ENCODE measurements at places on chromosomes 1 and 21.

GRCh38 chr1:47765236-47765635 lies 231.9 kb downstream of the TRABD2B start:
- DNase-seq, result no peak

DNA sequence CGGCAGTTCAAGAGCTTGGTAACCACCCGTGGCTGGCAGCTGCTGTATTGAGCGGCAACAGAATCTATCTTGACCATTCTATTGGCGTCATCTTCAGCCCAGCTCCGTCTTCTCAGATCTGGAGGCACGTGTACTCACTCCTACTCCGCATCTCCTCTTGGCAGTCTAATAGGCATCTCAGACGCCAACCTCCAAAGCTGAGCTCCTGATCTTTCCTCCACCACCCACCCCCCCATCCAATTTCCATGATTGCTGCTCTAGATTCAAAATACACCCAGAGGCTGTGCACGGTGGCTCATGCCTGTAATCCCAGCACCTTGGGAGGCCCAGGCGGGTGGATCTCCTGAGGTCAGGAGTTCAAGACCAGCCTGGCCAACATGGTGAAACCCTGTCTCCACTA lies 84.6 kb upstream of the CASZ1 start:
- no peak for DNase-seq

- no peak for DNase-seq
These were observed 44.6 kb downstream of the ATP1A1 start for GRCh38 chr1:116417678-116418077.

- DNase-seq, result no peak
These were observed 13.6 kb downstream of the GABRD start for GRCh38 chr1:2032737-2033136.

DNA sequence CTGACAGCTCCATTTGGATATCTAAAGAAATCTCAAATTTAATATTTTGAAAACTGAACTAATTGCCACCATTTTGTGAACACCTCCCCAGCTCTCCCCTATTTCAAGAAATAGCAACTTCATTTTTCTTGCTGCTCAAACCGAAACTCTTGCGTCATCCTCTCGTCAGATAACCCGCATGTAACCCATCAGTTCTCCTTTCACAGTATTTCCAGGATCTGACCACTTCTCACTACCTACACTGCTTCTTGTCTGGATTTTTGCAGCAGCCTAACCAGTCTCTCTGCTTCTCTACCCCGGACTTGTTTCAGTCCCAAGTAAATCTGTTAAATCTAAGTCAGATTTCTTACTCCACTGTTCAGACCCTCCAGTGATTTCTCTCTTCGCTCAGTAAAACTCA lies 75.6 kb downstream of the MTR start:
- no peak for DNase-seq

- no peak for DNase-seq
These were observed 732.6 kb upstream of the CHRM3 start for GRCh38 chr1:238653693-238654321.

DNA sequence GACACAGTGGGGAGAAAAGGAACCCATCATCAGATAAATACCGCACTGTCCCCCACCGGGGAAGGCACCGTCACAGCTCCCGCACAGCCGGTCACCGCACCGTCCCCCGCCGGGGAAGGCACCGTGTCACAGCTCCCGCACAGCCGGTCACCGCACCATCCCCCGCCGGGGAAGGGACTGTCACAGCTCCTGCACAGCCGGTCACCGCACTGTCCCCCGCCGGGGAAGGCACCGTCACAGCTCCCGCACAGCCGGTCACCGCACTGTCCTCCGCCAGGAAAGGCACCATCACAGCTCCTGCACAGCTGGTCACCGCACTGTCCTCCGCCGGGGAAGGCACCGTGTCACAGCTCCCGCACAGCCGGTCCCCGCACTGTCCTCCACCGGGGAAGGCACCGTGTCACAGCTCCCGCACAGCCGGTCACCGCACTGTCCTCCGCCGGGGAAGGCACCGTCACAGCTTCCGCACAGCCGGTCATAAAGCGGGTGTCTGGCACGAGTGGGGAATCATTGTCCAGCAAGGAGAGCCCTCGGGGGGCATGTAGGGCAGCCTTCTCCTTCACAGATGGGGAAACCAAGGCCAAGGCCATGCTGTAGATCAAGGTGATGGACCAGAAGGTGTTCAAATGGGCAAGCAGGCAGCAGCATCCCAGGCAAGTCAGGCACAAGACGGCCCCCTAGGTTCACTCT lies 280.1 kb downstream of the NPHP4 start:
- DNase-seq, result no peak

DNA sequence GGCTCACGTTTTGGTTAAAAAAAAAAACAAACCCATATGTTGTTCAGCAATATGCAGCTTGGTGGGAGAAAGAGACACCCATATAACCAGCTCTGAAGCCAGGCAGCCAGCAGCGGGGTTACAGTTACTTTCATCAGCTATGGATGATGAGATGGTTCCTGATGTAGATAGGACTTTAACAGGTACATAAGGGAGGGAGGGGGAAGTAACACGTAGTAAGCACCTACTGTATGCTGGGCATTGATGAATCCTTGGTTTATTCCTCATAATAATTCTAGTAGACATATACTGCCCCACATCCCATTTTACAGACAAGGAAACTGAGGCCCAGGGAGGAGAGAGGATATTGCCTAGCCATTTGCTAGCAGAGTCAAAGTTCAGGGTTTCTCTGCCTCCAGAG lies 2.0 kb downstream of the SLC1A7 start:
- DNase-seq, result no peak

DNA sequence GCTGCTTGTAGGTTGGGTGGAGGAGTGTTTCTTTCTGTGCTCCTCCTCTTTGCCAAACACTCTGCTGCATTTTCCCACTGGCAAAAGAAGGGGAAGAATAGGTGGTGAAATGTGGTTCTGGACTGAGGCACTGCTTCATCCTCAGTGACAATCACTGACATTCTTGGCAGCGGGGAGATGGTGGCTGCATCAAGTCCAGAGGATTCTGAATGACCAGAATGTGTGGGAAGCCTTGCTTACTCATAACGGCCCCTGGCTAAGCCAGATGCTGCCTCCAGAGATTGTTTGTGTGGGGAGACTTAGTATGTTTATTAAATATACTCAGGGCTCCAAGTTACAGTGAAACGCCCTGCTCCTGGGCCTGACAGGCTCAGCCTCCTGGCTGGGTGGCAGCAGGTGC lies 160.3 kb downstream of the CACNA1E start:
- DNase-seq, result no peak

- no peak for DNase-seq
These were observed 36.8 kb downstream of the B3GALT5 start for GRCh38 chr21:39649526-39649925.

- no peak for DNase-seq
These were observed 56.6 kb downstream of the PLXNA2 start for GRCh38 chr1:208187499-208188041.

- DNase-seq, result no peak
These were observed 10.8 kb upstream of the IL10RB start for GRCh38 chr21:33255404-33255803.

- DNase-seq, result no peak
These were observed 21.0 kb downstream of the RSPH1 start for GRCh38 chr21:42475036-42475435.

GRCh38 chr1:118660769-118661168 lies 327.4 kb downstream of the TBX15 start:
- no peak for DNase-seq

GRCh38 chr21:16815243-16815642 lies 697.6 kb upstream of the CXADR start:
- DNase-seq, result no peak

- DNase-seq, result no peak
These were observed 5.8 kb downstream of the C21orf58 start for GRCh38 chr21:46317710-46318463.

- no peak for DNase-seq
These were observed 1.5 kb downstream of the ZSCAN20 start for GRCh38 chr1:33473900-33474299.

DNA sequence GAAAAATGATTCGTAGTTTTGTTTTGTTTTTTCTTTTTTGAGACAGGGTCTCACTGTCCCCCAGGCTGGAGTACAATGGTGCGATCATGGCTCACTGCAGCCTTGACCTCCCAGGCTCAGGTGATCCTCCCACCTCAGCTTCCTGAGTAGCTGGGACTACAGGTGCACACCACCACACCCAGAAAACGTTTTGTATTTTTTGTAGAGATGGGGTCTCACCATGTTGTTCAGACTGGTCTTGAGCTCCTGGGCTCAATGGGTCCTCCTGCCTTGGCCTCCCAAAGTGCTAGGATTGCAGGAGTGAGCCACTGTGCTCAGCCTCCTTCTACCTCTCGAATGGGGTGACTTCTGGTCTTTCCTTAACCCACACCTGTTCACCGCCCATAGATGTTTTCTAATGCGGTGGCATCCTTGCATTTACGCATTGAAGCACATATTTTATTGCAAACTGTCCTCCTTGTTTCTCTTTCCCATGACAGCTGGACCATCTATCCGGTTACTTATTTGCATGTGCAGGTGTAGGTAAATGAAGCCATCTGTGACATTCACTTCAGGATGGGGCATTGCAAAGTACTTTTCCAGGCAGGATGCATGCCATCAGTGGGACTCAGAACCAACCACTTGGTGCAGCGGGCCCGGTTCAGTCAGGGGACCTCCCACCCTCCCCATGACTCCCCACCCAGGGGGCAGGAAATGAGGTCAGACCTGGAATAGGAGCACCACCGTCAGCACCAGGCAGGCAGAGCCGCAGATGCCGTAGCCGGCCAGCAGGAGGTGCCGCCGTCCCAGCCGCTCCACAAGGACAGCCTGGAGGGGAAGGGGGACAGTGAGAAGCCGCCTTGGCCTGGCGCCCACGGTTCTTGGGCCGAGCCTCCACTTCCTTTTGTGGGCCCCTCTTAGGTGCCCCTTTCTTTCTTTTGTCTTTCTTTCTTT lies 16.5 kb downstream of the SLC2A7 start:
- peak; percentile 24 for DNase-seq

DNA sequence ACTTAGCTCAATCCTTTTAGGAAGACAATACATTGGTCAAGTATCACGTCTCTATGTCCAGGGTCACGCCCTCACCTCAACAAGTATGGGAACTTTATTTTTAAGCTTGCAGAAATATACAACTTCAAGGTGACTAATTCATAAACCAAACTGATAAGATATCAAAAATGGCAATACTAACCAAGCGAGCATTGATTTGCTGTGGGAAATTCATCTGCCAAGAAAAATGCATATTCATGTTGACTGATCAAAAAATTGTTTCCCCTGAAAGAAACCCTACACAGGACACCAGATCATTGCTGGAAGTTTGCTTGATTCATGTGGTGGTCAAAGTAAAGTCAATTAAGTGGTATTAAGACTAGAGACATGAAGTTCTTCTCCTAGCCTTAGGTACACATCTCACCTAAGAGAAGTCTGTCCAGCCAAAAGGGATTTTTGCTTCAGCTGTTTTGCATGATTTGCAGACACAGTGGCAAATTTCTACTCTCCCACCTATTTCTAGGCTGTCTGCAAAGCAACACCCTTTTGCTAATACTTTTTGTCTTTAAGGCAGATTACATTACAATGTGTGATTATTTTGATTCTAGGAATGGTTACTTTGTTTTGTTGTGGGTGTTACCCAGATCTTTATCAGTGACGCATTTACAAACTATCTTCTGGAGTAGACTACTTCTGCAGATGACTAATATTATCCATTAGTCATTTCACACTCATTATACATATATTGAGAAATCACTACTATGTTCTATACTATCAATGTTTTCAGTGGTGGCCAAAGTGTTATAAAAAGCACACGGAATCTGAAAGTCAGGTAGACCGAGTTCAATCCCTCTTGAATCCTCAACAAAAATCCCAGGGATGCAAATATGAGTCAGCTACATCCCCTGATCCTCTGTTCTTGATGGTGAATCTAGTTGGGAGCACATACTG lies 12.4 kb downstream of the SAMSN1 start:
- peak; percentile 57 for DNase-seq

DNA sequence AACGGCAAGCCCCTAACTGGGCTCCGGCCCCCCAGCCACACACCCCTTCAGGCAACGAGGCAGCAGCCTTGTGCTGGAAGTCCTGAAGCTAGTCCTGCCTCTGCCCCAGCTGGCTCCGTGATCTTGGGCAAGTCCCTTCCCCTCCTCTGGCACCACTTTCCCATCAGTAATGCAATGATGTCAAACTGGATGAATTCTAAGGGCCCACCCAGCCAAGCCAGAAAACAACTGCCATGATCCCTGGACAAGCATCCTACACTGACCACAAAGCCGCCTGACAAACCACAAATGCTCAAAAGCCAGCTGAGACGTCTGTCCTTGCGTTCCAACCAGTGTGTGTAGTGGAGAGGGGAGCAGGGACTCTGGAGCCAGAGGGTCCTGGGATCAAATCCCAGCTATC lies 26.8 kb downstream of the IFFO2 start:
- DNase-seq, result no peak

DNA sequence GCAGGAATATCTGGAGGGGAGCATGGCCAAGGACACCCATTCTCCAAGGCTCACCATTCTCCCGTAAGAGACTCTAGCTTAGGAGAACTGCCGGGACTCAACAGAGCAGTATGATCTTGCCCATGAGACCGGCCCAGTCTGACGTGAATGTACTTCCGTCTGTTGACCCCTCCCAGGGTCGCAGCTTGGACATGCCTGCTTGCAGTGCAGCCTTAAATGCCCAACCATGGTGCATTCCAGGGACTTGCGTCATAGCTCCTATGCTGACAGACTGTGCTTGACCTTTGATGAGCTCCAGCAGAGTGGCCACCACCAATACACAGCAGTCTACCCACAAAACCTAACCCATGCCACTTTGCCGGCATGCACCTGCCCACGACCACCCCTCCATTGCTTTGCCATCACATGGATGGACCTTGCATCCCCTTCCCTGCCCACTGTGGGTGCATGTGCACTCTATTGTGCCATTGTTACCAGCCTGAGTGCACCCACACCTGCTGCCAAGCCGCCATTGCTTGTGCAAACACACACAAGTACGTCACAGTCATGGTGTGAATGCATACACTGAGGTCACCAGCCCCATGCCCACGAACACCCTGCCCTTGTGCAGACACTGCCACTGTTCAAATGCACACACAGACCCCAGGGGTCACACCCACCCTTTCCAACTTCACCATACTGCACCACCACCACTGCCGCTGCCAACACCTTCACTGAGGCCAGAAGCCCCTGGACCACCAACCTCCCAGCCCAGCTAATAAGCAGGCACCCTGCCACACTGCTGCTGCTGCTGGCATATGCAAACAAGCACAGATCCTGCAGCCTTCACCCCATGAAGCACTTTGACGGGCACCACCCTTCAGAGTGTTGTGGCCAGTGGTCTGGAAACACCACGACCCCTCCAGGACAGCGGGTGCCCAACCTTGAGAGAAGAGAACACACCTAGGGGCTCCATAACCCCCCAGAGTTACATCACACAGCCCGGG lies 1141.3 kb downstream of the BRINP3 start:
- DNase-seq, result no peak

DNA sequence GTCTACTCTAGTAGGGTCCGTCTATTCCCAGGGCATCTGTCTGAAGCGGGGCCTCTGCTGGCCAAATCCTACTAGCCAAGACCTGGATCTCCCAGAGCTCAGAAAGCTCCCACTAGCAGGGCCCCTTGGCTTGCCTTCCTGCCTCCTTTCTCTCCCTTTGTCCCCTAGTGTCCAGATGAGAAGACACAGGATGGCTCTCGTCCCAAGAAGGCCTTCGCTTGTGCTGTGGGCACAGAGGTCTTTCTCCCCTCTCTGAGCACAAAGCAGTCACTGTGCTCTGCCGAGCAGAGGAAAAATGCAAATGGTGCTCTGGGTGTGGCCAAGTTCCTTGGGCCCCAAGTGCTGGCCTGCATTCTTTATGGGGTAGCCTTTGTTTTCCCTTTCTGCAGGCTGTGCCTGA lies 13.0 kb upstream of the GPR137B start:
- no peak for DNase-seq

- no peak for DNase-seq
These were observed 30.5 kb downstream of the SOX13 start for GRCh38 chr1:204103431-204103741.

Measured in stimulated activated CD4-positive, alpha-beta T cell treated with anti-CD3 and anti-CD28 coated beads, Interleukin-4, amount 100 ng/mL, for 24 hours (primary cell).